ENCODE measurements at places on chromosomes 4 and X. TPM values are rescaled to one million over a fixed set of nuclear protein-coding genes. Genes with fewer than 3 reads are reported as not detected.

DNA sequence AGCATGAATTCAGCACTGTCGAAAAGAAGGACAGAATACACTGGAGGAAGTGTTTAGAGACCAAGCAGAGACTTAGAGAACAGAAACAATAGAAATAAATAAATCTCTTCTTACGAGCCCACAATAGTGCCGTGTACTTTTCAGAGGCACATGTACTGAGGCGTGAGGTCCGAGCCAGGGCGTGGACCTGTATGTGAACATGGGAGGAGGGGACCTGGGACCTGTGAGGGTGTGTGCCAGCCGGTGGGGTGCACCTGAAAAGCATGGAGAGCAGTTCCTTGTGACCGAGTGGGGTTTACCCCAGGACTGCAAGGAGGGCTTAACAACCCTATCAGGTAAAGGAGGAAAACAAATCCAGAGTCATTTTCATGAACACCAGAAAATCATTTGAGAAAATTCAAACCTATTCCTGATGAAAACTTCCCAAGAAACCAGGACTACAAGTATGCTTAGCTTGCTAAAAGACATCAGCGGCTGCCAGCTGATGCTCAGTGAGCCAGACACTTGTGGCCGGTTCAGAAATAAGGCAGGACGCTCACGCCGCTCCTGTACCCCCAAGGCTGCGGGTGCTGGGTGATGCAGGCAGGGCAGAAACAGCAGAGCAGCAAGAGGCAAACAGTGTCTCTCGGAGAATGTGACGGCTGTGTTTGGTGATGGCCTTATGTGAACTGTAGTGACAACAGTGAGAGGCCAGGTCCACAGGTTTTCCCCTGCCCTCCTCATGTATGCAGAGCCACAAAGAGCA is 37.1 kb downstream of the NELFA start:
- DNase-seq, result no peak

DNA sequence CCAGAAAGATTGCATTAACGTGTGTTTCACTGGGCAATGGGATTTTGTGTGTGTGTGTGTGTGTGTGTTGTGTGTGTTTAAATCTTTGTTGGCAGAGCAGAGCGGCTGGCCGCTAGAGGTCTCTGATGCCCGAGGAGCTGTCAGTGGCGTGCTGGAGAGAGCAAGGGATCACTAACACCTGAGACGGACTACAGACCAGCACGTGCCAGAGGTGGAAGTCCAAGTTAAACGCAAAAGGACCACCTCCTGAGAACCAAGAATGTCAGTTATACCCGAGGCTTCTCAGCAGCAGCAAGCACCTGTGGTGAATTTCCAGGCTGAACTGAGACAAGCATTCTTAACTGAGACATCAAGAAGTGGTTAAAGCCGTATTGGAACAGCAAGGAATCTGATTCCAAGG is 9.0 kb upstream of the SLC25A14 start:
- peak; percentile 84 for DNase-seq

DNA sequence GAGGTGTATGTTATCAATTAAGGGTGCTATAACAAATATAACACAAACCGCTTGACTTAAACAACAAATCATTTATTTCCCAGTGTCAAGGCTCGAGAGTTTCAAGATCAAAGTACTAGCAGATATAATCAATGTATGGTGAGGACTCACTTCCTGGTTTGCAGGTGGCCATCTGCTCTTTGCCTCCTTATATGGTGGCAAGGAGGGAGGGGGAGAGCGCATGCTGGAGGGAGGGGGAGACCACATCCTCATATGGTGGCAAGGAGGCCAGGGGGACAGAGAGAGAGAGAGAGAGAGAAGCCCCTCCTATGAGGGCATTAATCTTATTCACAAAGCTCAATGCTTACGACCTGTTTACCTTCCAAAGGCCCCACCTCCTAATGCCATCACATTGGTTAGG is 372.3 kb upstream of the SPOCK3 start:
- DNase-seq, result no peak

The CLDN2 gene
- total RNA-seq, result not detected

DNA sequence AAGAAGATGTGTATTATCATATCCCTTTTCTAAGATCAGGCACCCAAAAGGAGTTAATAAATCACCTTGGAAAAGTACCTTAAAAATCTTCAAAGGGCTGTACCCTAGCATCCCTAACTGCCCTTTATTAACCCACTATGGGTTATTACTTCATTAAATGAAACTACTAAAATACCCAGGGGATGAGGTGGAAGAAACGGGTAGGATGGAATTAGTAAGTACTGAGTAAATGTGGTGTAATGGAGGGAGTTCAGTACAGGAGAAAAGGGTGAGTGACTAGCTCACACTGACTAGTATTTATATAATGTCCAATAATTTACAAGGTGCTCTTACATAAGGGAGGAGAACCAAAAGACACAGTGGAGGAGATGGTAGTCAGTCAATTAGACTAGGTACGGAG is 51.0 kb upstream of the RASGEF1B start:
- DNase-seq, result no peak

DNA sequence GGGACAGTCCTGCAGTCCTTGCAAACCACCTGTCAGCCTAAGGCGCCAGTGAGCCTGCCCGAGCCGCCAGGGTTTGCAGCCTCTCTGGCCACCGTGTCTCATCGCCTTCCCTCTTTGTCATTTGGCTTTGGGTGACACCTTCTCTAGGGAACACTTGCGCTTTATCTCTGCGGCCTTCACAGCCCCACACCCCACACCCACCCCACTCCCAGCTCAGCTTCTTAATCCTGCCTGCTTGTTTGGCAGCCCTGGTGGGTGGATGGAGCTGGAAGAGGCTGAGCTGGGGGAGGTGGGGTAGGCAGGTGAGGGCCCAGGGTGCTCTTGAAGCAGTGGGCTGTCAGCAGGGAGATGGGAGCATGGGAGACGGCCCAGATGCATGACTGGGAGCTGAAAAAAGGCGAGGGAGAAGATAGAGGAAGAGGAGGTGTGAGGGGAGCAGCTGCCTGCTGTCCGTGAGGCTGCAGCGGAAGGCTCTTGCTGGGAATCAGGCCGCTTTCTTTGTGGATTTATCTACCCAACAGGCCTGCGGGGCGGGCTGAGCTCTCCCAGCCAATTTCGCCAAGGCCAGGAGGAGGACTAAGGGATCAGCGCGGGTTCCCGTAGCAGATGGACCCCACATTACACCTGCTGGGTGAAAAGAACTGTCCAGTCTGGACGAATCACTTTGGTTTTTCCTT is 97.5 kb upstream of the STOX2 start:
- DNase-seq, result no peak

DNA sequence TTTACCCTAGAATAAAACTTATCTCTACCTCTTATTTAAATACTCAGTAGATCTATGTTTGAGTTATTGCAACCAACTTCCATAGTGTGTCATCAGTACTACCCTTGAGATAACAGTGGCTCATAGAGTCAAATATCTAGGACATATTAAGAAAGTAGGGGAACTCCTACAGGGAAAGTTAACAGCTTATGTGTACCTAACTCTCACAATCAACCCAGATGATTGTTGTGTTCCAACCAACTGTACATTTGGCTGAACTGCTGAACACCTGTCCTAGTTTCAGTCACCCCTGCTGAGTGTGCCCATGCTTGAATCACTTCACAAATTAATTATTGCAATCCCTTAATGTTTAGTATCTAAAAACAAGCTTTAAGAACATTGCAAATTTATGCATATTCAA is 244.2 kb upstream of the GRID2 start:
- no peak for DNase-seq

DNA sequence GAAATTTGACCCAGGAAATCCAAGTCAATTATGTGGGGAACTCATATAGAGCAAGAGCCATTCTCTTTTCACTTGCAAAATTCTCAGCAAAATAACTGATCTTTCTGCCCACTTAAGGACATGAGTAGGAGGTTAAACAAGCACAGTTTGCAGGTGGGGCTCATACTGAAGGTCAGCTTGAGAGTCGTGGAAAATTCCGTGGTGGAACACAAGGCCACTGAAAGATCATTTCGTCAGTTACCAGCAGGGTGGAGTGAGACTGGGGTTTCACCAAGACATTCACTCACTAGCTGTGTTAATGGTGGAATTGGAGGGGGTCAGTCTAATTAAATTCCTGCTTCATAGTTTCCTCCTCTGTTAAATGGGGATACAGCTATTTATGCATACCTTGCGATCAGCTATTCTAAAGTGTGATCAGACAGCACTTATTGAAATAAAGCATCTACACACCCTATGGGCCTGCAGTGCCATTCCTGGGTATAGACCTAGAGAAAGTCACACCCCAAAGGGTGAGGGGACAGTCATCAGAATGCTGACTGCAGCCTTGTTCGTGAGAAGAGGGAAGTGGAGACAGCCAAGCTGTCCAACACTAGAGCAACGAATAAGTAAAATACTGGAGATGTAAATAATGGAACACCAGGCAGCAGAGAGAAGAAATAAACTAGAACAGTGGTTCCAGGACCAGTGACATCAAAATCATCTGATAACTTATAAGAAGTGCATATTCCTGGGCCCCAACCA is 42.7 kb upstream of the CLNK start:
- DNase-seq, result no peak

- no peak for DNase-seq
Measured at GRCh38 chr4:141350122-141350905, 129.6 kb downstream of the ZNF330 start.

- DNase-seq, result no peak
Measured at GRCh38 chr4:139054791-139055505, 39.4 kb downstream of the NOCT start.

DNA sequence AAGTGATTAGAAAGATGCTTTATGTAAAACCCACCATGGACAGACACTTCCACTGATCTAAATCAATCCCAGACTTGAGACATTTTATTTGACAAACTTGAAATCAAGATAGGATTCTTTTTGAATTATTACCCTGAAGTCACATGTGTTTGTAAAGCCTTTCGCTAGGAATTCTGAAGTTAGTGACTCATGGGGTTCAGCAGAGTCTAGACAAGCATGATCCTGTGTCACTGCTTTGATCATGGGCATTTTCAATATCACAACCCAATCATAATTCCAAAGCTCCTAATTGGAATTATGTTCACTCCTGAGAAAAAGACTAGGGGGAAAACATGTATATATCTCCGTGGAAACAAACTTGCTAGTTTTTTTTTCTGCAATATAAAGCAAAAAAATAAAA is 67.5 kb upstream of the BMP3 start:
- no peak for DNase-seq

The VEGFC gene
- 0.46 TPM for total RNA-seq

The USP17L27 gene
- not detected for total RNA-seq

- no peak for DNase-seq
Measured at GRCh38 chrX:16320765-16321355, 153.6 kb downstream of the MAGEB17 start.
